T-helper 22 cell (primary cell): ENCODE measurements at places on chromosomes 5 and 9.

- no peak for DNase-seq
Observed at GRCh38 chr5:142314606-142315005, 10.2 kb downstream of the SPRY4 start.

- no peak for DNase-seq
Observed at GRCh38 chr5:90161414-90161813, 248.1 kb downstream of the CETN3 start.

GRCh38 chr9:18023332-18023731, 444.5 kb downstream of the SH3GL2 start:
- no peak for DNase-seq

GRCh38 chr5:174064171-174064570, 18.7 kb downstream of the NSG2 start:
- no peak for DNase-seq

DNA sequence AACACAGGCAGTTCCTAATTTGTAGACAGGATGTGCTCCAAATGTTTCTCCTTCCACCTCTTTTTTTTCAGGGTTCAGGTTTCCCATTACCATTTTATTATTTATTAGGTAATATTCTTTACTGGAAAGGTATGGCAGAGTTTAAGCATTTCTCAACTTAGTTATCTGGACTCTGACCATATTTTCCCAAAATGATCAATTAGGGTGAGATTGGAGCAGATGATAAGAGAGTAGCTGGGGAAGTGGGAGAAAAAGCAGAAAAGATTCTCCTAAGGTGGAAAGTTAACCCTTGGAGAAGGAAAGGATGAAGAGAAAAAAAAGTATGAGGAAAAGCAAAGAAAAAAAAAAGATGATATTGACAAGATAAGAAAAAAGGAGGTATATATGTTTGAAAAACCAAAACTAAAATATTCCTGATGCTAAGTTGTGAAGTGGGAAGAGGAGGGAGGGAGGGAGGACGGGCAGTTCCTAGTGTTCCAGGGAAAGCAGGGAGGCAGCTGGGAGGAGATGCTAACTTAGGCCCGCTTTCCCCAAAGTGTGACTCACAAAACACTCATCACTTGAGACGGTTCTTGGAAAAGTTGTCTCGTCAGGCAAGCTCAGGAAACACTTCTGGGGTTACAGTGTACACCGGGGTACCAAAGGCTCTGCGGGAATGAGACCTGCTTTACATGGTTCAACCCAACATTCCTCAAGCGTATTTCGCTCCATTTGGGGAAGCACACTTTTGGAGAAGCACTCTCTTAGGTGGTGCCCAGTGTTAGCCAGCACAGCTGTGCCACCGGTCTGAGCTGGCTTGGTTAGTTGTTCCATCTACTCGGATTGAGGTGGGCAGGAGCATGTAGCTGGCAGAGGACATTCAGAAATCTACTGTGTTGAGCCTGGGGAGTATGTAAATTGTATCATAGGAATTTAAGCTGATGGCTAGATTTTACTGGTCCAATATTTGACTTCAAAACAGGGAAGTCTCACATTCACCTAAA, 35.1 kb downstream of the B4GALT1 start:
- no peak for DNase-seq

DNA sequence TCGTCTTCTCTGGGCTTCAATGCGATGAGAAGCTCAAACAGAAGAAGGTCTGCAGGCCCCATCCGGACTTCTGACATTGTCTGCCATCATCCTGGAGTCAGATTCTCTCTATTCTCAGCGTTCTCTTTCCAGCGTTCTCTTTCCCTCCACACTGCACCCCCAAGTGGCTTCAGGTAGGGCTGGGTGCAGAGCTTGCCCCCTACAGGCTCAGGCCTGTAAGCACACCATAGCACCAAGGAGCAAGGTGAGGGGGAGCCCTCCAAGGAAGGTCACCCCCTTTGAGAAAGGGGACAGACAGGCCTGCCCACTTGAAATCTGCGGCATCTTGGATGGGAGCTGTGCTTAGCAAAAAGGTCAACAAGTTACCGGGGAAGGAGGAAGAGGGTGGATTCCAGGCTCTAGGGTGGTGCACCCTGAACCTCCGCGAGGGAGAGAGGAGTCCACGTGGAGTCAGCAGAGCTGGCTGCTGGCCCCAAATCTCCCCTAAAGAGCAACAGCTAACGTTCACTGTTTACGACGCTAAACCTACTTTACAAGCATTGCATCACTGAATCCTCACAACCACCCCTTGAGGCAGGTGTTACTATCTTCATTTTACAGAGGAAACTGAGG, 27.5 kb downstream of the GPX3 start:
- DNase-seq, result no peak

DNA sequence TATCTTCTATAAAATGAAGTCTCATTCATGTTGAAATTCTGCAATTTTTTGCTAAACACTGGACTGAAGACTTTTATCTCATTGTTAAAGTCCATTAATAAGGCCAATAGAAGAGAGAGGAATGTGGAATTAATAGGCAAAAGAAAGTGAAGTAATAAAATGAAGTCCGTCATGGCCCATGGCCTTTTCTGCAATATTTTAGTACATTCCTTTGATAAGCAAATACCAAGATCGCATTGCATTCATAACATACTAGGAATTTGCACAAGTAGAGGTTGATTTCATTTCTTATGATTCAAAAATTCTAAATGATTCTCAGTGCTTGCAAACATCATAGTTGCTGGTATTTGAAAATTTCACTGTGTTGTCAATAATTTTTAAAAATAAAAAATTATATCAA, 664.0 kb downstream of the NR2F1-AS1 start:
- no peak for DNase-seq

GRCh38 chr5:86675311-86675710, 57.6 kb downstream of the COX7C start:
- no peak for DNase-seq

GRCh38 chr5:128844354-128844923, 120.8 kb upstream of the SLC27A6 start:
- DNase-seq, result no peak

DNA sequence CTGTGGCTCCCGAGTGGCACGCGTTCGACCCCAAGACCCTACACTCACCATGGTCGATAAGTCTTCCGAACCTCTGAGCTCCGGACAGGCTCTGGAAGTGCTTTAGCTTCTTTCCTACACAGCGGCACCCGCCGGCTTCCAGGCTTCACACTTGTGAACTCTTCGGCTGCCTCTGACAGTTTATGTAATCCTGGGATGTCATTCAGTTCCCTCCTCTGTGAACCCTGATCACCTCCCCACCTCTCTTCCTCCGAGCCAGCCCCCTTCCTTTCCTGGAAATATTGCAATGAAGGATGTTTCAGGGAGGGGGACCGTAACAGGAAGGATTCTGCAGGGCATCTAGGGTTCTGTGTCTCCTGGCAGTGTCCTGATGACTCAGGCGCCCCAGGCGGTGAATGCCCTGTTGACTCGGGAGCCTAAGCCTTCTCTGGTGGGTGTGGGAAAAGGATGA, at the start of gene CD14:
TSS of gene CD14 (minus strand) at position 155 of the 451 bp plus-strand sequence. CDS start at position 51, 104 bp downstream.
- no peak for DNase-seq

DNA sequence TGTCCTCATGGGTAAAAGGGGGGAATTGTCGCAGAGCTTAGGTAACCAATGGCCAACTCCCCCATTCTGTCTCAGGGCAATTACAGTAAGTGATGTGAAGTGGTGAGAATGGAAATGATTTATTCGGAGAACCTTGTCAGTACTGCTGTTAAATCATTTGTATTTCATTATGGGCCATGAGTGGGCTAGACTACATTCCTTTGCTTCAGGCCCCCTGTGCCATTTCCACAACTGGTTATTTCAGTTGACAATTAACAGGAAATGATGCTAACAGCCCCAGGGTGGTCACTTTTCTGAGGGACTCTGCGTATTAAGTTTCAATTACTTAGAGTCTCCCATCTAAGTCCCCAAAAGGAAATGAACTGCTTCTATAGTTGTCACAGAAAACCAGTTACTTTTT, 653.7 kb downstream of the CCDC171 start:
- DNase-seq, result no peak

GRCh38 chr9:88722753-88723152, 187.8 kb downstream of the NXNL2 start:
- no peak for DNase-seq

GRCh38 chr5:39455645-39456044, 30.9 kb upstream of the DAB2 start:
- no peak for DNase-seq

DNA sequence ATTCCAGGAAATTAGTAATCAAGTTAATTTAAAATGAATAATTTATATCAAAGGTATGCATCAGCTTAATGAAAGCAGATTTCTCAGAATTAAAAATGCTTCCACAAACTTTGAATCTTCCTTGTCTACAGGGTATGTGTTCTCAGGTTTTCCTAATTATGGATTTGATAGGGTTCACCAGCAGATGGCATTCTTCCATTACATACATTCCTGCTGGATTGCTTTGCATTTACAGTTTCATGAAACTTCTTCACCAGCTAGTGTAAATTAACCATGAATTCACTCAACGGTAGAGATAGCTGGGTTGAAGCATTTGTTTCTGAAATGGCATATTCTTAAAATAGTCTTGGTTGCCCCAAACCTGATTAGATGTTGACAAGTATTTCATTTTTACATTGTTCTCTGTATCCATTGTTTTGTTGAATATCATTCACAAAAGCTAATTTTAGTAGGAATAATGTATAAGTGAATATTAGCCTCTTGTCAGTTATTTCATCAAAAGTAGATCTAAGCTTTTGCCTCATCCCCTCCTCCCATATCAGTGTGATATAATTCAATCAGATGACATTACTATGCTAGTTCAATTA, 68.7 kb upstream of the WDR41 start:
- DNase-seq, result no peak

- DNase-seq, result no peak
Observed at GRCh38 chr9:90062982-90063381, 458.2 kb downstream of the GADD45G start.

DNA sequence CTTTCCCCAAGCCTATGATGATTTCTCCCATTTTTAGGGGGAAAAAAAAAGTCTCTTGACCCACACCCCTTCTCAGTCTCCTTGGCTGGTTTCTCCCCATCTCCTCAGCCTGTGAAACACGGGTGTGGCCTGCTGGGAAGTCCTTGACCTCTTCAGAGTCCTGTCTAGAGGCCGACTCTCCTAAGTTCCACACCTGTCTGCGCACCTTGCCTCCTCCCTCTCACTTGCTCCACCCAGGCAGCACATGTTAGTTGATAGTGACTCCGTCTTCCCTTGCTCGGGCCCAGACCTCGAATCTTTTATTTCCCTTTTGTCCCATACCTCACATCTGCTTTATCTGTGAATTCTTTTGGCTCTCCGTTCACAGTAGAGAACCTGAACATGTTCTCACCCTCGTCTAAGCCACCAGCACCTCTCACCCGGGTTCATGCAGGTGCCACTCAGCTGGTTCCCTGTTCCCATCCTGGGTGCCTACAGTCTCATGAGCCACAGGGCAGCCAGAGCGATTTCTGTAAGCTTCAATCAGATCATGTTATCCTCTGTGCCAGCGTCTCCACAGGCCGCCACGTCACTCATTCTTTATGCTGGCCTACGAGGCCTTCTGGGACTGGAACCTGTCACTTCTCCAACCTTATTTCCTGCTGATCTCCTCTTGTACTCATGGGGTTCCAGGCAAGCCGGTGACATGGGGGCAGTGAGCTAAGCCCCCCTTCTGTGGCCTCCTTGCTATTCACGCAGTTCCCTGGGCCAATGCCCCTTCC, 51.7 kb upstream of the LRRTM2 start:
- DNase-seq, result no peak
